Astrocyte of the spinal cord (primary cell): ENCODE measurements at places on chromosomes 11 and 22.

DNA sequence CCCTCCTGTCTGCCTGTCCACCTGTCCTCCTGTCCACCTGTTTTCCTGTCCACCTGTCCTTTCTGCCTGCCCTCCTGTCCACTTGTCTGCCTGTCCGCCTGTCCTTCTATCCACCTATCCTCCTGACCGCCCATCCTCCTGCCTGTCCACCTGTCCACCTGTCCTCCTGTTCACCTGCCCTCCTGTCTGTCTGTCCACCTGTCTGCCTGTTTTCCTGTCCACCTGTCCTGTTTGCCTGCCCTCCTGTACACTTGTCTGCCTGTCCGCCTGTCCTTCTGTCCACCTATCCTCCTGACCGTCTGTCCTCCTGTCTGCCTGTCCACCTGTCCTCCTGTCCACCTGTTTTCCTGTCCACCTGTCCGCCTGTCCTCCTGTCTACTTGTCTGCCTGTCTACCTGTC, 682.8 kb downstream of the TBC1D22A start:
- DNase-seq, result no peak

GRCh38 chr11:61635304-61635703, 44.9 kb upstream of the DAGLA start:
- no peak for DNase-seq

- DNase-seq, result no peak
Observed at GRCh38 chr11:46477136-46477535, 85.6 kb upstream of the CHRM4 start.

DNA sequence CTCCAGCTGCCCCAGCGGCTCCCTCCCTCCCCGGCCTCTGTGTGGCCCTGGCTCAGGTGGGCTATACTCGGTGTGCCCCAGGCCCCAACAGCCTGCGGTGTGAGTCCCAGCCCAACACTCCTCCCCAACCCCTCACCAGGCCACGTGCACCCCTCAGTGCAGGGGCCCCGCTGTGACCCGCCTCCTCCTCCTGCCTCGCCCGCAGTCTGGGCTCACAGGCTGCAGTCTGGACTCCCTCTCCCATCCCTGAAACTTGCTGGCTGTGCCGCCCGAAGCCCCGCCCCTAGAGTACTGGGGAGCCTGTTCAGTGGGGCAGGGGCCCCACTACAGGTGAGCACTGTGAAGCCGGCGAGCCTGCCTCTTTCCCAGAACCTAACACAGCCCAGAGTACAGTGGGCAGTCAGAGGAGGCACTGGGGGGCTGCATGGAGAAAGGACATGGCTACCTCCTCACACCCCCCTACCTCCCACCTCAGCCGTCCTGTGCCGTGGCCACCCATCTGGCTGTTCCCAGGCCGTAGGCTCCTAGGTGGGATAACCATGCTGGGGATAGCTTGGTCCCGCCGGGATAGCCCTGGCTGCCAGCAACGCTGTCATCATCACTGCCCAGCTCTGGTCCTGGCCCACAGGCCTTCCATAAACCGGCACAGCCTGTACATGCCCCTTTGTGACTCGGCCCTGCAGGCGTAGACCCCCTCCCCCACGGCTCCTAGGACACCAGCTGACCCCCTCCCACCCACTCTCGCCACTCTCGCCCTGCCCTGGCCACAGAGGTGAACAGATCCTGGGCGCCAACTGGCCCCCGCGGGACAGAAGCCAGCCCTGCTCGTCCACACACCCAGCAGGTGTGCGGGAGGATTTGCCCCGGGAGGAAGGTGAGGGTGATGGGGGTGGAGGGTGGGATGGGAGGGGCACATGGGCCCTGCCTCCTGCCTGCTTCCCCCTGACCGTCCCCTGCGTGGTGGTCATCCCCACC, 29.7 kb downstream of the CELSR1 start:
- DNase-seq, result no peak

DNA sequence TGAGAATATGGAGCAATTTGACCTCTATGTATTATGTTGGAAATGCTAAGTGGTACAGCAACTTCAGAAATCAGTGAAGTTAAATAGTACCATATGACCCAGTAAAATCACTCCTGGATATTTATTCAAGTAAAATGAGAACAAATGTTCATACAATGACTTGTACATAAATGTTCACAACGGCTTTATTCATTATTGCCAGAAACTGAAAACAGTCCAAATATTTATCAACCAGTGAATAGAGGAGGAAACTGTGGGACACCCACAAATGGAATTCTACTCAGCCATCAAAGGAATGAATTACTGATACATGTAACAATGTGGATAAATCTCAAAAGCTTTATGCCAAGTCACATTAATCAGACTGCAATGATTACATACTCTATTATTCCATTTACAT, 416.3 kb downstream of the AASDHPPT start:
- DNase-seq, result peak; percentile 30

- DNase-seq, result no peak
Observed at GRCh38 chr22:40347300-40347699, 1.0 kb downstream of the ADSL start.

- DNase-seq, result no peak
Observed at GRCh38 chr11:1458340-1459218, 28.0 kb downstream of the MOB2 start.

DNA sequence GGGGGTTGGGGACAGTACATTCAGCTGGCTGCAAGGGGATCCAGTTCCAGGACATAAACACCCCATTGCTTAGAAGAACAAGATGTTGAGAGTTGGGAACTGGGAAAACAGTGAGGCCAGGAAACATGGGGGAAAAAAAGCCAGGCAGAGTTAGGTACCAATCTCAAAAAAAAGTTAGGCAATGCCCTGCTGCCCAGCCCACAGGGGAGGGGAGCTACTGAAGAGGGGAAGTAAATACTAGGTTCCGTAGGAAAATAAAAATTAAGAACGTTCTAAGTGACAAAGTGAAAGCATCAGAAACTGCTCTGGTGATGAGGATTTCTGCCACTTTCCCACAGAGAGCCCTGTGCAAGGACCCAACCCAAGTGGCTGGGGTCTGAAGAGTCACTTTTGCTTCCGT, 12.0 kb downstream of the SPTBN2 start:
- no peak for DNase-seq

DNA sequence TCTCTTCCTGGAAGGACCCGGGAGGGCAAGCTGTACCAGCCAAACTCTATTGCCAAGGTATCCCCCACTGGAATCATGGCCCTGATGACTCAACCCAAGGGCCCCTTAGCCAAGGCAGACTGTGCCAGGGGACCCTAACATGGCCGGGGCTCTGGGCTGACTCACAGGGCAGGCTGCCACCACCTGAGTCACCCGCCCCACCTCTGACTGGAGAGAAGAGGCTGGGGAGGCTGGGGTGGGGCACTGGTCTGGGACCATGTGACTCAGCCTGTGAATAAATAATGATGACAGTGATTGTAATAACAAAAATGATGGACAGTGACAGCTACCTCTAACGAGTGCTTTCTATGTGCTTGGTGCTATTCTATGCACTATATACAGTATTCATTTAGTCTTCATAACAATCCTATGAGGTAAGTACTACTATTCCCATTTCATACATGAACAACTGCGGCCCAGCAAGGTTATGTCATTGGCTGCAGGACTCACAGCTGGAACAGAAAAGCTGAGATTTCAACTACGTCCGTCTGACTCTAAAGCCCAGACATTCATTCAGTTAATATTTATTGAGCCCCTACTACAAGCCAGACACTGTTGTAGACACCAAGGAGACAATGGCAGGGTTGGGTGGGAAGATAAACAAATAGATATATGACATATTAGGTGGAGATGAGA, 84.2 kb downstream of the FBXO7 start:
- DNase-seq, result peak; percentile 71

GRCh38 chr11:6677018-6677417, 6.1 kb downstream of the MRPL17 start:
- no peak for DNase-seq

DNA sequence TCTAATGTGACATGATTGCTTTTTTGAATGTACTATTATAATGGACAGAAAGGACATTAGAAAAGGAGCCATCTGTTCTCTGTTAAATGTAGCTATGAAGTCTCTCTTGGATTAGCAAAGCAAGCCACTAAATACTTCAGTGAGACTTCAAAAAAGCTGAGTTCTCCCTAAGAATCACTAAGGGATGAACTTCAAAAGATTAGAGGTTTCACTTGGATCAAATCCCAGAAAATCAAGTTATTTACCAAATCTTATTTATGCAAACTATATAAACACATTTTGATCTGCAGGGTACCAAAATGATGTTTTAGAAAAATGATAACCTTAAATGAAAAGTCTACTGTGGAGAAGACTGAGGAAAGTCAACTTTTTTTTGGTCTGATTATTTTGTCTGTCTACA, 82.1 kb upstream of the MTMR2 start:
- DNase-seq, result no peak

GRCh38 chr11:73333640-73334383, 25.7 kb downstream of the ARHGEF17 start:
- DNase-seq, result no peak

- no peak for DNase-seq
Observed at GRCh38 chr11:120054016-120054752, 83.7 kb downstream of the TRIM29 start.

DNA sequence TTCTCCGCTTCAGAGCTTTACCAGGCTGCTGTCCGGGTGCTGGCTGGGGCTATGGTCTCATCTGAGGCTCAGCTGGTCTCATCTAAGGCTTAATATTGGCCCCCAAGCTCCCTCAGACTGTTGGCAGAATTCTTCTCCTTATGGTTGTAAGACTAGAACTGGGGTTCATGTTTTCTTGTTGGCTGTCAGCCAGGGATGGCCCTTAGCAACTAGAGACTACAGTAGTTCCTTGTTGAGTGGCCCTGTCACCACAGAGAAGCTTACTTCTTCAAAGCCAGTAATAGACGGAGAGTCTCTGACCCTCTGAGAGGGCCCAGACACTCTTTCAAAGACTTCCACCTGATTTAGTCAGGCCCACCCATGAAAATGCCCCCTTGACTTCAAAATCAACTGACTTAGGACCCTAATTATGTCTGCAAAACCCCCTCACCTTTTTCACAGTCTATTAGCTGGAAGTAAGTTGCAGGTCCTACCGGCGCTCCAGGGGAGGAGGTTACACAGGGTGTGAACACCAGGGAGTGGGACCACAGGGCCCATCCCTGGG, 24.2 kb upstream of the TREH start:
- no peak for DNase-seq

DNA sequence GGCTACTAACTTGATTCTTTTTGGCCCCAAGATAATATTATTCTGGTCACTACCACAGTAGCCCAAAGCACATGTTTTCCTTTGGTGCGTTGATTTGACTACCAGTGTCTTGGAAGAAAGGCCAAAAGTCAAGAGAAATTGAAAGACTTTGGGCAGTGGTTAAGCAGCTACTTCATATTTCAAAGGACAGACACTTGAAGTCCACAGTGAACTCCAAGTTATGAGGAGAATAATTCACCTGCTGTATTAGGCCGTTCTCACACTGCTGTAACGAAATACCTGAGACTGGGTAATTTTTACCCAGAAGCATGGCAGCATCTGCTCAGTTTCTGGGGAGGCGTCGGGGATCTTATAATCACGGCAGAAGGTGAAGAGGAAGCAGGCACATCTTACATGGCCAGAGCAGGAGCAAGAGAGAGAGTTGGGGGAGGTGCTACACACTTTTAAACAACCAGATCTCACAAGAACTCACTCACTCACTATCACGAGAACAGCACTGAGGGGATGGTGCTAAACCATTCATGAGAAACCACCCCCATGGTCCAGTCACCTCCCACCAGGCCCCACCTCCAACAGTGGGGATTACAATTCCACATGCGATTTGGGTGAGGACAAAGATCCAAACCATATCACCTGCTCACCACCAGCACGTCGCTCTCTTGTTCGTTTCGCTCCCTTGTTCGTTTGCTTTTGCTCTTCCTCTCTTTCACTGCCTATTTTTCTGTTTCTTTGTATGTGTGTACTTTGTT, 40.2 kb upstream of the PICALM start:
- no peak for DNase-seq

- no peak for DNase-seq
Observed at GRCh38 chr22:36447632-36448031, 33.8 kb downstream of the TXN2 start.

GRCh38 chr11:4453118-4453517, 4.0 kb downstream of the OR52K2 start:
- no peak for DNase-seq

DNA sequence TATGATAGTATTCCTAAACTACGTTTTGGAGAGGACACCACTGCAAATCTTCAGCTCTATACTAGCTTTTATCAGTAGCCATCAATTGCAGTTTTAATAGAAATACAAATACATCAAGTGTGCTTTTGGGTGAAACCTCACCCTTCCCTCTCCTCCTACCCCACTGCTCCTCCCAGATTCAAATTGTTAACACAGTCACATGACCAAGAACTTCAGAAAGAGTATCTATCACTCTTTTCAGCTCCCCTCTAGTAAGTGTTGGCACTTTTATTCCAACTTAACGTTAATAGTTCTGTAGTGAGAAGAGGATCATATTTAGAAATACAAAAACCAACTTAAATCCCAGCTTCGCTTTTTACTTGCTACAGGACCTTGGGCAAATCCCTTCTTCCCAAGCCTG, 17.0 kb downstream of the RRAS2 start:
- DNase-seq, result no peak

GRCh38 chr11:133386262-133386661, 146.0 kb downstream of the OPCML start:
- no peak for DNase-seq

DNA sequence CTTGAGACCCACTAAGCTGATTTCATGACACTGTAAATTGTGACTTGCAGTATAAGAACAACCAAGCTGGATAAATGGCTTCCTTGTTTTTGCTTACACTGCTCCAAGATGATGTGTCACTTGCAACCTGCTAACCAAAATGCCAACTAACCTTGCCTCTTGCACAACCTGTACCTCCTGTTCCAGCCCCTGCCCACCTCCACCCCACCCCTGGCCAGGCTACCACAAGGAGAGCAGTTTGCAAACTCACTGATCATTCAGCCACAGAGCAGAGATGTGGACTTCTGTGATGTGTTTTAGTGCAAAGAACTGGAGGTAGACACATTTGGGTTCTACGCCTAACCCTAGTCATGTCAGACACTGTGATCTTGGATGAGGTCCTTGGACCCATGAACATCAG, 4.3 kb upstream of the APOL6 start:
- DNase-seq, result no peak

- DNase-seq, result peak; percentile 65
Observed at GRCh38 chr22:36258701-36259614, 6.0 kb downstream of the APOL1 start.

GRCh38 chr22:47594836-47595521, 832.5 kb downstream of the TBC1D22A start:
- DNase-seq, result no peak

DNA sequence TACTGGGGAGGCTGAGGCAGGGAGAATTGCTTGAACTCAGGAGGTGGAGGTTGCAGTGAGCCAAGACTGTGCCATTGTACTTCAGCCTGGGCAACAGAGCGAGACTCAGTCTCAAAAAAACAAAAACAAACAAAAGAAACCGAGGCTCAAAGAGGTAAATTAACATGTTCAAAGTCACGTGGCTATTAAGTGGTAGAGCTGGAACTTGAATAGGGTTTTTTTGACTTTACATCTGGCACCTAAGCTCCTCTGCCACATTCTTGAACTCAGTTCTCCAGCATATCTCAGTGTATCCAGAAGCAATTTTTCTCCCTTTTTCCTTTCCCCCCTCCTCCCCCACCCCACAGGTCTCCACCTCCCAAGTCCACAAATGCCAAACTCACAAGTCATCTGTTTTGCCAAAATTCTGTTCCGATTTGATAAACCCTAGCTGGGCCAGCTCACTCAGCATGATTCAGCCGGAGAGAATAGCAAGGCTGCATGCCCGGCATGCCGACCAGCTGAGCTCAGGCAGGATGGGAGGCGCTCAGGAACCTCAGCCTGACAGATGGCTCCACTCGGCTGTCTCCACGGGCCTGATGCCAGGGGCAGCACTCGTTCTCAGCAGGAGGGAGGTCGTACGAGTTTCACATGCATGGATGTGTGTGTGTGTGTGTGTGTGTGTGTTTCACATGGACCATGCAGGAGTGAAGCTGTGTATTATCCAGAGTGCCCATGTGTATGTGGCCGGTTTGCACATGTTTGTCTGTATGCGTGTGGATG, 63.2 kb upstream of the RRAS2 start:
- peak; percentile 98 for DNase-seq
